ENCODE measurements at places on chromosomes 11 and 22.

DNA sequence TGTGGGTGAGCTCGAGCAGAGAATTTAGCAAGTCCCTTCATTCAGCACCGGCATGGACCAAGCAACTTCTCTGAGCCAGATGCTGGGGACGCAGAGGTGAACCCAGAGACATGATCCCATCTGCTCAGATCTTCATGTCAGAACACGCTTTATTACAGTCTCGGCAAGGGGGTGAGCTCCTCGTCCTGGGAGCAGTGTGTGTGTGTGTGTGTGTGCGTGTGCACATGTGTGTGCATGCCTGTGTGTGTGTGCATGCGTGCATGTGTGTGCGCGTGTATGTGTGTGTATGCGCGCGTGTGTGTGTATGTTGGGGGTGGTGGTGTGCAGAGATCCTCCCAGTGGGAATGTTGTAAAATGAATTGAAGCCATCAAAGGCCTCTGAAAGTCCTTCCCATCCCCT, 9.8 kb downstream of the MIAT start:
- DNase-seq = no peak

DNA sequence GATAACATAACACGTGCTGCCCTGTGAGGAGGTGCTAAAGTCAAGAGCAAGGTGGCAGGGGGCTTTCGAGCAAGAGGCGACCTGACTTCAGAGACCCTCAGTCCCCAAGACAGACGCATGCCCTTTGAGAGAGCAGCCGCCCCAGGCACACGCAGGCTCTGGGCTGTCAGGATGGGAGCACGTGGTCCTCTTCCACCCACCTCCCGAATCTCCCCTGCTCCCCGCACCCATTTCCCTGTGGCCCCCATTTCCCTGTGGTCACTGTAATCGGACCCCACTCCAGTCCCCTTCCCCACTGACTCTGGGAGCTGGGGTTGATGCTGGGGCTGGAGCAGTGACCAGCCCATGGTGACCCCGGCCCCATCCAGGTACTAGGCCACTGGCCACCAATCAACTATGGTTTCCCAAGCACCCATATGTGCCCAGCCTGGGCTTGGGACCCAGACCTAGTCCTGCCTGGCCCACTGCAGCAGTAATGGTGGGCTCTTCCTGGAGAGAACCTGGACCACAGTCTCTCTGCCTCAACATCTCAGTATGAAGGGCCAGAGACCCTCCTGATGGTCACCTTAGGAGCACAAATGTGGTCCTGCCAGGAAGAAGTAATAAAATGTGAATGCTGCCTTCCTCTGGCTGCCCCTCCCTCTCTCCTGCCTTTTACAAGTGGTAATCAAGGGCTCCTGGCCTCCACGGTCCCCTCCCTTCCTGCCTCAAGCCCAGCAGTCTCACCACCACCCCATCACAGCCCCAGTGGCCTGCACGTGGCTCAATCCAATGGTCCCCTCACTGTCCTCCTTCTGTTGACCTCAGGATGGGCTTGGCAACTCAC, 39.0 kb downstream of the IGLL5 start:
- DNase-seq = no peak

DNA sequence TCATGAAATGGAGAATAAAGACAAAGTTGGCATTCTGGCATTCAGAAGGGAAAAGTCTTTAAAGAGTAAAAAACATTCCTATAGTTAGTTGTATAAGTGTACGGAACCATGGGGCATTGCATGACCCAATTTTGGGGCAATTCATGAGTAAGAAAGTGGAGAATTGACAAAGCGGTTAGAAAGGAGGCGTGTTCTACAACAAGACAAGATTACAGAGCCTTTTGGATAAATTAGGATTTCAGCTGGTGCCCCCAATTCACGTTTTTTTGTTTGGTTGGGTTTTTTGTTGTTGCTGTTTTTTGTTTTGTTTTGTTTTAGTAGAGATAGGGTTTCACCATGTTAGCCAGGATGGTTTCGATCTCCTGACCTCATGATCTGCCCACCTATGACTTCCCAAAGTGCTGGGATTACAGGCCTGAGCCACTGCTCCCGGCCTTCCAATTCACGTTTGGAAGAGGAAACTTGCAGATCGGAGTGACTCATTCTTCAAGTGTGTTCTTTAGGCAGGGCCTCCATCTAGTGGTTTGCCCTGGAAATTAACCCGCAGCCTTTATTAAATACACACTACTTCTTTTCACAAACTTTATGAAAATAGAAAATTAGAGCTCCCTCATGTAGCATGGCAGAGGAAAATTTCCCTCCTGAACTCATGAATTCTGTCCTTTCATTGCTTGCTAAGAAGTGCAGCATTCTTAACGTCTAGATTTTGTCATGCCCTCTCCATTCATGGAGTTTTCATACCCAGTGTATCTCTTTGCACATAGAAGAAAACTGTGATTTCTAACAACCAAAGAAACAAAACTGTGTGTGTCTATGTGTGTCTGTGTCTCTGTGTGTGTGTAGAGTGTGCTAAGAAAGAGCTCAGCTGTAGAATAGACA, 118.1 kb downstream of the BBOX1 start:
- DNase-seq = no peak

DNA sequence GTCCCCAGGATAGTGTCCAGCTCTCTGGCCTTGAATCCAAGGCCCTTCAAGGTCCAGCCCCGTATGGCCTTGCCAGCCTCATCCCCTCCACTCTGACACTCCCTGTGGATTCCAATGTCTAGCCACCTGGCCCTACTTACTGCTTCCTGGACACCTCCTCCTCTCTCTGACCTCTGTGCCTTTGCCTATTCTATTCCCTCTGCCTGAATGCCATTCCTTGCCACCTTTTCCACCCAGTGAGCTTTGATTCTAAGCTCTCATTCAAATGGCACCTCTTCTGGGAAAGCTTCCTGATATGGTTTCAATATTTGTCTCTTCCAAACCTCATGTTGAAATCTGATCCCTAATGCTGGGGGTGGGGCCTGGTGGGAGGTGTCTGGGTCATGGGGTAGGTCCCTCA, 31.9 kb upstream of the TTLL12 start:
- DNase-seq = no peak

- DNase-seq = no peak
Observed at GRCh38 chr11:133992121-133992520, 35.4 kb upstream of the IGSF9B start.

DNA sequence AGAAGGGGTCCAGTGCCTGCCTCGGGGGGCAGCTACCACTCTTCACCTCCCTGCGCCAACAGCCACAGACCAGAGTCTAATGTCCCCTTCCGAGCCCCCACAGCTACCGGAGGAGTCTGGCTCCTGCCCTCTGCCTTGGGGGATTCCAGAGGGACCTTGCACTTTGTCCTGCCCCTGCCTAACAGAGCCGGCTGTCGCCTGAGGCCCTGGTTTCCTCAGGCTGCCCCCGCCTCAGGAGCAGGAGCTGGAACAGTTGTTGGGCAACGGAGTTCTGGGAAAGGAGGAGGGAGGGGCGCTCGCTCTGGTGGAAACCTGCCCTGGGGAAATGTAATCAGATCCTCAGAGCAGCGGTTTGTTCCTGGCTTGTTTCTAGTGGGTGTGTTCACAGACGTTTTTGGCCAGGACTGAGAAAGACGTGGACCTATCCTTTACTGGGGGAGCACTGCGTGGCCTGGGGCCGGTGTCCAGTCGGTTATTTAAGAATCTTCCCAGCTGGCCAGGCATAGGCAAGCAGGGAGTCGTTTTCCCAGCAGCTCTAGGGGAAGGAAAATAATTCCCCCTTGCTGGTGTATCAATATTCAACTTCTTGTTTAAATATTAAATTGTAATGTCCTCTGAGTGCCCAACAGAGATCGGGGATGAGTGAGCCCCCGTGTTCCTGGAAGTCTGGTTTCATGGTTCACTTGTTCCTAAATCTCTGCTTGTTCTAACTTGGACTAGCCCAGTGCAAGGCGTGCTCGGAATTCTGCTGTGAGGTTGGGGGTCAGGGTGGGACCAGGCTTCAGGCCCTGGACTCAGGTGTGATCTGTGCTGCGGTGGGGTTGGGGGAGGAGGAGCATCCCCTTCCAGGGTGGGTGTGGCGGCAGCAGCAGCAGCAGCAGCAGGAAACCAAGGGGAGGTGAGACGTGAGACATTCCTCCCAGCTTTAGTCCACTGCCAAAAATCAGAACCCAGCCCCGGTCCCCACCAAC, 32.1 kb downstream of the A4GALT start:
- peak; percentile 40 for DNase-seq

DNA sequence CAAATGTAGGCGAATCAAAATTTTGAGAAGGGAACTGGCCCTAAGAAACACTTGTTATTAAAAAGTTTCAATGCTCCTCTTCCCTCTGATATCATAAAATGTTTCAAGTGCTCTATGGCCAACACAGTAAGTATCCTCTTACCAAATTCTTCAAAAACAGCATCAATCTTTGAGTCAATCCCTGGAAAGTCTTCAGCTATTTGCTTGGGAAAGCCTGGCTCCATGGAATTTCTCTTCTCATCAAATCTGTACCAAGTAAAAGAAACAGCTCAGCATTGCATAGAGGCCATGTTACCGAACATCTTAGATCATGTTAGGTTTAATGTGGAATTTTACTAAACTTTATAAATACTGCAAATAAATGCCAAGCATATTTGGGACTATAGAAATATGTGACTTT, 6.3 kb downstream of the MMP3 start:
- no peak for DNase-seq

- DNase-seq = no peak
Observed at GRCh38 chr11:69704508-69705253, 859 bp upstream of the FGF19 start.

DNA sequence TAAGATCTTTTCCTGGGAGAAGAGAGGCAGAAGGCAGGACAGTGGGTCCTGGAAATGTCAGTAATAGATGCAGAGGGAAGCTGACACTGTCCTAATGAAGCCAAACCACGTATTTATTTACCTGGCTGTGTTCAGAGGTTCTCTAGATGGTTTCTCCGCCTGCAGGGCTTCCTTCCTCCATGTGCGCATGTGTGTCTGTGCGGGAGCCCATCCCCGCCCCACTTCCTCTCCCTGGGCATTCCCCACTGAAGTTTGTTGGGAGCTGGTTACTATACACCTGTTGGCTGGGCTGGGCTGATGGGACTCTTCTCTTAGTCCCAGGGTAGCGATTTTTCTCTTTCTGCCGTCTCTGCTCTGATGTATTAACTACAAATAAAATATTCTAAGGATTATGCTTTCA, 204.9 kb upstream of the TBCEL start:
- no peak for DNase-seq

Data from GOT3 (cell line).